ENCODE measurements at places on chromosomes 6 and 20. TPM values are rescaled to one million over a fixed set of nuclear protein-coding genes. Genes with fewer than 3 reads are reported as not detected.

DNA sequence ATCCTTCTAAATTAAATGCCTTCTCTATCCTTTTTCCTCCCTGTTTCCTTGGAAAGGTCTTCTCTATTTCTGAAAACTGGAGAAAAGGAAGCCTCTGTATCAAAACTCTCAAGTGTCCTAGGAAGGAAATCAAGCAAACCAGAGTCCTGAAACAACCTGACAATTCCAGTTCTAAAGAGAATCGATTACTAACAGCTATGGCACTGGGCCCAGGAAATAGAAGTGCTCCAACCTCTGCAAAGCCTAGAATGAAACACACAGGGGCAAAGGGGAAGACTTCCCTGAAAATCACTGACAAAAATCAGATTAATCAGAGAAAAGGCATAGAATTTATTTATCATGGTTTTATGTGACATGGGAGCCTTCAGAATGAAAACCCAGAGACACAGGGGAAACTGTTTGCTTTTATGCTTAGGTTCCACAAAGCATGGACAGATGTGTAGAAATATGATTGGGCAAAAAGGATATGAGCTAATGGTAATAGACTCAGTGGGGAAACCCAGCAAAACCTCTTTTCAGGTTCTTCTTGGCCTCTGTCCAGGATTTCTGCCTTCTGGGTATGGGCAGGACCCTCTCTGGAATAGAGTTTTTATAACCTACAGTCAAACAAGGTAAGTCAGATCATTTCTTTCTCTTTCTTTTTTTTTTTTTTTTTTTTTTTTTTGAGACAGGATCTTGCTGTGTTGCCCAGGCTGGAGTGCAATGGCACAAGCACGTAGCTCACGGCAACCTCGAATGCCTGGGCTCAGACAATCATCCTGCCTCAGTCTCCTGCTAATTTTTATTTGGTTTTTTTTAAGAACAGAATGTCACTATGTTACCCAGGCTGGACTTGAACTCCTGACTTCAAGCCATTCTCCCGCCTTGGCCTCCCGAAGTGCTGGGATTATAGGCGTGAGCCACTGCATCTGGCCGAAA lies 91.7 kb downstream of the CD24 start:
- no peak for DNase-seq

- no peak for DNase-seq
Measured at GRCh38 chr20:3084283-3084985, at the start of gene AVP. Gene AVP, minus strand, starts transcription at chr20:3084724. Its CDS starts 50 bp downstream, at chr20:3084674.

DNA sequence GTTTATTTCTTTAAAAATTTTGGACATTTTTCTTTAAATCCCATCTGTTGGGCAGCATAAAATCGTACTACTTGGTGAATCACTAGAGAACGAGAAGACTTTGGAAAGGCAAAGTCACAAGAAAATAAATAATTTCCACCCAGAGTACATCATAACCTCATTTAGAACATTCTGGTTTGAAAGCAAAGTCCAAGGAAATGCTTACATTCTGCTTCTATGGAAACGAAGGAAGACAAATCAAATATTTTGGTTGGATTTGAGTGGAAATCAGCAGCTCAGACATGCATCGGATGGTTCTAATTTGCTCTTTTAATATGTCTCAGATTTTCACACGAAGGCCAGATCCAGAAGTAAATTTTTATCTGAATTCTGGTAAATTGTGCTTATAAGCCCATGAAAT lies 60.7 kb upstream of the LTV1 start:
- no peak for DNase-seq

SPATA25 gene
- total RNA-seq: 3.7 TPM

DNA sequence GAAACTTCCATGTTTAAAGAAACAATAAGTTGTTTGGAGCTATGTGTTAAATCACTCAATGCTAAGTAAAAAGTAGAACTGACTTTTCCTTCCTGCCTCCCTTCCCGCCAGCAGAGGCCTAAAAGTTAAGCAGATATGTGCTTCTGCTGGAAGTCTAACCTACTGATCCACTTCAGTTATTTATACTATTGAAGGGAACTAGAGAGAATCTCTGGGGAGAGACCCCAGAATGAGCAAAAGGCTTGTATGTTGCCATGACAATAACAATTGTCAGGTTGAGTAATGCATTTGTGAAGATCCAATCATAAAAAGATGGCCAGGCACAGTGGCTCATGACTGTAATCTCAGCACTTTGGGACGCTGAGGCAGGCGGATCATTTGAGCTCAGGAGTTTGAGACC lies 24.7 kb downstream of the MGME1 start:
- DNase-seq: no peak

GRCh38 chr20:51160821-51161220 lies 137.9 kb upstream of the KCNG1 start:
- no peak for DNase-seq
